ENCODE measurements at places on chromosomes 6 and 20.

DNA sequence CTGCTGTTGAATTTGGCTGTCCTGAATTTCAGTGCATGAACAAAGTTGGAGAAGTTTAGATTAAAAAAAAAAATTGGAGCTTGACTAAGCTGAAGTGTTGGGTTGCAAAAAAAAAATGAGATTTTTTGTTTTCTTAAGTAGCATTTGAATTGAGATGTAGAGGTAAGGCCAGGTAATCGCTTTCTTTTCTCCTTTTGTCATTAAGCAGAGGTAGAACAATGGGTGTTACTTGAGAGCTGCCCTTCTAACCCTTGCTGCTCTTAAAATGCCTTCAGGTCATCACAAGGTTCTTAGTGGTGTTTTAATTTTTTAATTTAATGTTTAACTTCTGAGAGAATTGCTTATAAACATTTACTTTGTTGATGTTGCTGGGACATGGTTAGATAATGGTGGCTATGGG is 84.1 kb upstream of the PRDM1 start:
- DNase-seq, result no peak

DNA sequence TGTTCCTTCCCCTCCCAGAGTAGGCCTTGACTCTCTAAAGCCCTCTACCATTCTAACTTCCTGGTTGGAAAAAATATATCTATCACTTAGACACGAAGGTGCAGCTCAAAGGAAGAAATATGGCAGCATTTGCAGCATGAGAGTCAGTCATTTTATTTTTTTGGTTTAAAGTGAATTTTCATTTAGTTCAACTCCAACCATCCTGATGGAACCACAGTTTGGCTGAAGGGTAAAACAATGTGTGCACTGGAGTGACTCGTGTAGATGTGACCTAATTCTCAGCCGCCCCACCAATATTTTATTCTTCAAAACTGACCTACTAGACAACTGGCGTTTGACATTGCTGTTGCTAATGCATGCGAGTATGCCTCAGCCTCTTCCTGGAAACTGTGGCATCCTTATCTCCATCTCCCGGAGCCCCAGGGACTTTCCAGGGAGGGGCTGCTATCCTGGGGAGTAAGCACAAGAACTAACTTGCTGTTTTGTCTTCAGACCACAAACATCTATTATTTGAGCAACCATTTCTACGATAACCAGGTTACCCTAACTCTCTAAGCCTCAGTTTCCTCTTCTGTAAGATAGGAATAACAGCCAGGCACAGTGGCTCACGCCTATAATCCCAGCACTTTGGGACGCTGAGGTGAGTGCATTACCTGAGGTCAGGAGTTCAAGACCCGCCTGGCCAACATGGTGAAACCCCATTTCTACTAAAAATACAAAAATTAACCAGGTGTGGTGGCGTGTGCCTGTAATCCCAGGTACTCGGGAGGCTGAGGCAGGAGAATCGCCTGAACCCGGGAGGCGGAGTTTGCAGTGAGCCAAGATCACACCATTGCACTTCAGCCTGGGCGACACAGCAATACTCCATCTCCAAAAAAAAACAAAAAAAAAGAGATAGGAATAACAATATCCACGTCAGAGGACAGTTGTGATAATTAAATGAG is 148.7 kb upstream of the JARID2 start:
- DNase-seq, result peak; percentile 1

DNA sequence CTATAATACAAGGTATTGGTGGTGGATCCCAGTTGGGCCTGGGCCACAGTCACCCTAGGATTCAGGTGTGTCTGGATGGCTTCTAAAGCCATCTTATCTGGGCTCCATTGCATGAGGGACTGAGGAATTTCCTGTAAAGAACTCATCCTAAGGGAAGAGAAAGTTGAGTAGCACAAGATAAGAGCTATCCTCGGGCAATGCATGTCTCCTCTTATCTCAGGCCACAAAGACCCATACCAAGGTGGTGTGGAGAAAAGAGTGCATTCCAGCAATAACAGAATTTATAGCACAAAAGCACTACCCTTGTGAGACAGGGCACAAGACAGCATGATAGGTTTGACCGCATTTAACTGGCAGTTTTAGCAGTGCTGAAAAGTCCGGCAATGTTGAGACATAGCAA is 14.3 kb upstream of the MTRF1L start:
- no peak for DNase-seq

- DNase-seq, result peak; percentile 43
These were observed 36.6 kb downstream of the HLA-G start for GRCh38 chr6:29864037-29864810.

GRCh38 chr6:33313105-33313708 is 671 bp downstream of the TAPBP start:
- DNase-seq, result peak; percentile 80

GRCh38 chr6:146700078-146700686 is 101.4 kb downstream of the ADGB start:
- DNase-seq, result peak; percentile 91

DNA sequence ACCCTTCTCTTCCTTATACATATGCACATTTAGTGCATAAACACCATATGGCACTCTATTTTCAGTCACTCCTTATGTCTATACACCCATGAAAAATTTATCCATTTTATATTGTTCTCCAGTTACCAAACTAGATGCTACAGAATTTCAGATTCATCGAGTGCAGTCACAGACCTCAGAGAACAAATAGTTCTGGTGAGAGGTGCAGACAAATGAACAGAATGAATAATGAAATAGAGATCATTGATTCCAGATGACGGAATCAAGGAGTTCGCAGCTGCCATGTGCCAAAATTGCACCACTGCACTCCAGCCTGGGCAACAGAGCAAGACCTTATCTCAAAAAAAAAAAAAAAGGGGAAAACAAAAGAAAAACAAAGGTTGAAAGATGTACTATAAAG is 214.8 kb upstream of the CEP162 start:
- peak; percentile 7 for DNase-seq

DNA sequence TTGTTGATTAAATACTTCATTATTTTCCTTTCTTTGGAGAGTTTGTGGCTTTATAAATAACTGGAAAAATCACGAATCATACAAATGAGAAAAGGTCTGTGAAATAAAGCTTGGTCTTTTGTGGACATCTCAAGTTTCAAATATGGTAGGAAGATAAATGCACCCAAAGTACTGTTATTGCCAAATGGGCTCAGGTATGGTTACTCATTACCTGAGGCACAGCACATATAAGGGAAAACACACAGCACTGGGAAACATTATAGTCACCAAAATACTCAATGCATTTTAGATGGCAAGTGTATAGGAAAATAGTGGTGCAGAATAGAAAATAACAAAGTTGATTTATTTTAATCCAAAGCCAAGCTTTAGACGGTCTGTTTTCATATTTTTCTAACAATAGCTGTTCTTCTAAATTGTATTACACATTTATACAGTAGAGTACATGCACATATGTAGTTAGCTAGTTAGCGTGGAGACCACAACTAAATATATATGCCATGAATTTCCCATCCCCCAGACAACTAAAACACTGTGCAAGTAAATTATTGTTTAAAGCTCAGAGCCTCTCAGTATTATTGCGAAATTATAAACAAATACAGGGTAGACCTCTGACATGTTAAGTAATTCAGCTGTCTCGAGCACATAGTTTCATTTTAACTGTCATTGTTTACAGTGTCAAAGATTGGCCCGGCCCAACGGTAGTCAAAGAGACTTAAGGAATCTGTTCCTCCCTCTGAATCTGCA is 336.0 kb downstream of the SYNE1 start:
- DNase-seq, result no peak

GRCh38 chr6:168131464-168132415 is 52.7 kb upstream of the FRMD1 start:
- no peak for DNase-seq

DNA sequence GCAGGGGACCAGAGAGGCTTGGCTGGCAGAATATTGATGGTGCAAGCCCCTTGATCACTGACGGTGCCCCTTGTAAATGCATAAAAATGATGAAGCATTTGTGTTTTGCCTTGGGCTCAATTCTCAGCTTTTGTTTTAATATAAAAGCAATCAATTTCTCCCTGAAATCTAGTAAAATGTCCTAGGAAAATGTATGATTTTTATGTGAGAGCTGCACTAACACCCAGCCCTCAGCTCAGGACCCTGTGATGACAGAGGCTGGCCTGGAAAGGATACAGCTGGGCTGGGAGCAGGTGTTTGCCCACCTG is 84.7 kb upstream of the PHACTR3 start:
- DNase-seq, result no peak

- DNase-seq, result no peak
These were observed 34.7 kb upstream of the TBXT start for GRCh38 chr6:166202321-166202733.

GRCh38 chr6:90197854-90198496 is 98.7 kb downstream of the BACH2 start:
- peak; percentile 86 for DNase-seq

DNA sequence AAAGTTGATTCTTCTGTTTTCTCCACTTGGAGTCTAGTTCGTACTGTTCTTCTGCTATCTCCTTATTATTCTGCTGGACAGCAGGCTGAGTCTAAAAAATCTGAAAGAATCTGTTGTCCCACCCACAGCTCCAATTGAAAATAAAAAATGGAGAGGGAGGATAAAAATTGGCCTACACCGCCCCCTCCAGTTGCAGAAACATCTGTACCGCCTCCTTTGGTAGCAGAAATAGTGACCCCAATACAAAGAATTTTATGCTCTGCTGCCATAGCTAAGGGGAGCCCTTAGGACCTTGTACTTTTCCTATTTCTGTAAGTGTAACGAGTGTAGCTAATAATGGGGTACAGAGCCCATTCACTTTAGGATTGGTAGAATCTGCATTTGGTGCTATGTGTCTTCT is 4.9 kb upstream of the FKBP1A start:
- no peak for DNase-seq

DNA sequence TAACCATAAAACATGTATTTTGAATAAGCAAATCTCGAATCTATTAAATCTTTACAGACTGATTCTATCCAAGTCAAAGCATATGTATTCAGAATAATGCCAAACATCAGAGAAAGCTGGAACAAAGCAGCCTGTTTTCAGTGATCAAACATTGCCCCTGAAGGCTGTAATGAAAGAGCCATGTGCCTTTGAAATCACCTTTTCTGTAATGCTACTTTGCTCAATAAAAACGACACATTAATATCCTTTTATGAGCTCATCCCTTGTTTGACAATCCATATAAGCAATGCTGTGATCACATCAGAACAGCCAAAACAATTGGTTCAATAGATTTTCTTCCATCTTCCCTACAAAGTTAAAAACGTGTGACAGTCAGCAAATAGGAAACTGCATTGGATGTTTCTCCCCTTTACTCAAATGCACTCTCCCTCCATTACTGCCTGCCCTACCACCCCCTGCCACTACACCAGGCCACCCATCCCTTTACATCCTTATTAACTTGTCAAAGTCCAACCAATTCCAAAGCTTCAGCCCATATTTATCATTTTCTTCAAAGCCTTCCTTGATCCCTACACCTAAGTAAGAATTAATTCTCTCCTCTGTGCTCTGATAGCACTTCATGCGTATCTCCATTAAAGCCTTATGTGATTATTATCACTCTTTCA is 42.0 kb downstream of the THEMIS start:
- no peak for DNase-seq

DNA sequence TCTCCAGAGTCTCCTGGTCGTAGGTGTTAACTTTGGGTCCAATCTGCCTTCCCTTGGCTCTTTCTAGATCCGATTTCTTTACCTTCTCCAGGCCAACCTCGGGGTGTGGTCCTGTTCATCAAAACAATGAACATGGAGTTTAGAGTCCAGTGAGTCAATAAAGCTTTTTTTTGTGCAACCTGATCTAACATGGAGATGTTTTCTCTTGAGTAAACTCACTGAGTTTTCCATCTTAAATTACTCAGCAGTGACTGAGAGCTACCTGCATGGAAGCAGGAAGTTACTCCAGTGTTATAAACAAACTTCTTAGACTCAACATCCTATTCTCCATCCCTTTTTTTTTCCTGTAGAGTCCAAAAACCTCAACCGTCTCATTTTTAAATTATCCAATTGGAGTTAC is 14.9 kb upstream of the SLC22A1 start:
- no peak for DNase-seq

GRCh38 chr6:143528164-143528811 is 16.8 kb upstream of the FUCA2 start:
- no peak for DNase-seq

- DNase-seq, result no peak
These were observed 30.3 kb downstream of the LIN28B start for GRCh38 chr6:104987218-104987617.
